ENCODE measurements at places on chromosomes 7 and 10.

GRCh38 chr10:70109064-70109729 is 23.4 kb downstream of the AIFM2 start:
- no peak for DNase-seq

GRCh38 chr7:12865593-12865992 is 178.2 kb downstream of the ARL4A start:
- DNase-seq, result no peak

GRCh38 chr7:71133232-71133622 is 1.3 kb downstream of the GALNT17 start:
- no peak for DNase-seq

- DNase-seq, result no peak
Measured at GRCh38 chr7:27277628-27278027, 35.0 kb downstream of the EVX1 start.

- peak; percentile 92 for DNase-seq
Measured at GRCh38 chr10:50396491-50397311, 145.4 kb upstream of the ASAH2 start.

DNA sequence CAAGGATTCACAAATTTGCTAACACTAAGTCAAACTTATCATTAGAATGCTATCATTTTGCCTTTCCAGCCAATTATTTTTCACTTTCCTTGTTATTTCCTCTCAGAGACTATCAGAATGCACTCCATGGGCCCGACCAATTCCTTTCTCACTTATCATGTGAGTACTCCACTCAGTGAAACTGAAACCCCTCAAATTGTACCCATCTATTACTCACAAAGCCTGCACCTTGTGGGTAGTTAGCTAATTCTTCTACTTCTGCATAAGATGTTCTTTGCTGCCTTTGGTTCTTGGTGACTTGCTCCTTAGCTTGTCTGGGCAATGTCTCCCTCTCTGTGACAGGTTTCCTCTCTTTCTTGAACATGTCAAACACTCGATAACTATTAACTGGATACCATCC is 35.2 kb upstream of the MBL2 start:
- DNase-seq, result no peak

- DNase-seq, result no peak
Measured at GRCh38 chr7:114273218-114273617, 141.4 kb upstream of the FOXP2 start.

DNA sequence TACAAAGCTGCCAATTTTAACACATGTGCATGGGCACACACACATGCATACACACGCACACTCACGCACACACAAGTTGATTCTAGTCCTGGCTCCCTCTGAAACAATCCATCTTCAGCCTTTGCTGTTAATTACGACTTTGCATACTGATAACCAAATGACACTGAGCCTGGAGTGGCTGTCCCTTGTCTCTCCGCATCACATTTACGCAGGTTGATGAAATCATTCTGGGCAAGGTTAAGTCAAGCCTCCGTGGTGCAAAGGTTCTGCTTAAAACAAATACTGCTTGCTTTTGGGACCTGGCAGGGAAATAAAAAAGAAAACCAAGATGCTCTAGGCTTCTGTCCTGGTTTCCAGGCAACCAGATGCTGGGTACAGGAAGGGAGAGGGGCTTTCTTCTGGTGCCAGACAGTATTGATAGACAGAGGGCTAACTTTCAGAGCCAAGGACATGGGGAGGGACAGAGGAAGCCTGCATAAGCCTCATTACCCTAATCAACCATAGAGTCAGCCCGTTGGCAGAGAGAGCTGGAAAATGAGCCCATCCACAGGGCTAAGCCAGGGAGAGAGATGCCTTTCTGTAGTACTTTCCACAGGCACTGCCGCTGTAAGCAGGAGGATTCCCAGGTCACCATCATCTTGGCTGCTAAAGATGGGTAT is 233.0 kb downstream of the WDR11 start:
- no peak for DNase-seq

DNA sequence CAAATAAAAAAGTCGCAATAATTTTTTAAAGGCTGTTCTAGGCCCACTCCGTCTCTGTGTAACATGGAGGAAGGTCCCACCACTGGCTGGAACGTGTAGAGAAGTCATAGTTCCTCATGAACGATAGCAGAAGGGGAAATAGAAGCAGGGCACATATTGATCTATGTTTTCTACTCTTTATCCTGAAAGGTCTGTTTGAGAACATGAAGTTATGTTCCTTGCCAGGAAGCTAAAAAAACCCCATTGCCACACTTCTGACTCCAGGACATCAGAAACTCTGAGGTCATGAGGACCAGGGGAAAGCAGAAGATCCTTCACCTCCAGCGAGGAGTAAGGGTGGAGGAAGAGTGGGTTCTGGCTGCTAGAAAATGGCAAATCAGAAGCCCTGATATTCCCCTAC is 10.8 kb downstream of the ANKRD22 start:
- DNase-seq, result no peak

- DNase-seq, result no peak
Measured at GRCh38 chr7:55477781-55478374, 94.4 kb downstream of the VOPP1 start.

DNA sequence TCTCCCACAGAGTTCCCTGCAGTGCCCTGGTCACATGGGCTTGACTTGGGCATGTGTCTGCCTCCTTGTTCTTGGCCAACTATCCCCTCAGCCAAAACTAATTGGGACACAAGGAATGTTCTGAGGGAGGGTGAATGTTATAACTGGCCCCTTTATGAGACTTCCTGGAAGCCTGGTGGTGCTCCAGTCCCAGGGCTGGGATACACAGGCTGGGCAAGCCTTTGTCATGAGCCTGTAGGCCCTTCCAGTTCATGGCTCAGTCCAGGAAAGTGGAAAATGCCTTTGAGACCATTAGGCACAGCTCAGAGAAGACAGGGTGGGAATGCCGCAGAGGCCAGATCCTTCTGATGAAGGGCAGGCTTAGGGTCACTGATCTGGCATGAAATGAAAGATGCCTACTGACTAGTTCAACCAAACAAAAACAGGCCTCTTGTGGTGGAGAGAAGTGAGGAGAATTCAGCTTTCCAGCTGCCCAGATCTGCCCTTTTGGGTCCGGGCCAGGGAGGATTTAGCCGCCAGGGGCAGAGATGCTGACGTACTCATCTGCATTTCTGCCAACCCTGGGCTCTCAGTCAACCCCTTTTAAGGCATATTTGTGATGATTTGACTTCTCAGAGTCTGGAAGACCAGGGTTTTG is 961.5 kb downstream of the KCNMA1 start:
- no peak for DNase-seq

GRCh38 chr7:157980774-157981173 is 606.8 kb downstream of the PTPRN2 start:
- no peak for DNase-seq
